CMK (cell line): ENCODE measurements at places on chromosomes 13 and 19.

- peak; percentile 86 for DNase-seq
Measured at GRCh38 chr19:12913851-12914690, 5.0 kb downstream of the SYCE2 start.

DNA sequence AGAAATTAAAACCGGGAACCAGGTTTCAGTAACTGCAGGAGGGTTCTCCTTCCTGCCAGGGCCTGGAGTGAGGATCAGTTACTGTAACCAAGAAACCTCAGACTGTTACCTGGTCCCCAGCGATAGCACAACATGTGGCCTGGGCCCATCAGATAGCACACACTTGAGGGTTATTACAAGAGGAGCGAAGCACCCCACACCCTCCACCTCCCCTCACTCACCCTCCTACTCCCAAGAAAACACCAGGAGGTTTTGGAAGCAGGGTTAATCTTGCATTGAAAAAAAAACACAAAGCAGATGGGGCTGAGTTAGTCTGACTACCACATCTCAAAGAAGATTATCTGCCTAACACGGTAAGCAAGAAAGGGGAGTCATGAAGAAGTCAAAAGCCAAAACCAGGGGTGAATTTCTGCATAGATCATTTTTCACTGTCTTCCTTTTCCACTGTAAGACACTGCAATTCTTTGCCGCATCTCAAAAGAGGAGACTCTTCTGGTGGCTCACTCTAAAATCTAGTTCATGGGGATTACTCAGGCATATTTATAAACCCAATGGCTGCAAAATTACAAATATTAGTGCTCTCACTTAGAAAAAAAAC, 75.9 kb upstream of the DOCK9 start:
- peak; percentile 80 for DNase-seq

DNA sequence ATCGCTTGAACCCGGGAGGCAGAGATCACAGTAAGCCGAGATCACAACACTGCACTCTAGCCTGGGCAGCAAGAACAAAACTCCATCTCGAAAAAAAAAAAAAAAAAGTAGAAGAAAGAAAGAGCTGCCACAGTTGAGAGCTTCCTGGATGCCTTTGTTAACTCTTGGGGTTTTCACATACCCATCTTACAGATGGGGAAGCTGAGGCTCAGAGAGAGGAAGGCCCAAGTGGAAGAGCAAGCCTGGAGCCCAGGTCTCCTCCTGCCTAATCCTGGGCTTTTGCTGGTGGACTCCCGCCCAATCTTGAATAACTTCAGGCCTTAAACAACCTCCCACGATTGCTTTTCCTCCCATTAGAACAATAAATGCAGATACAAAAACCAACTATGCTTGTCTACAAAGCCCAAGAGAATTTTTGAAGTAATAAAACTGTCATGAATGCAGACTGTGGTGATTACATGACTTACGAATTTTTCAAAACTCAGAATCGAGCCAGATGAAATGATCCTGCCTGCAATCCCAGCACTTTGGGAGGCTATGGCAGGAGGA, 41.7 kb downstream of the LTBP4 start:
- no peak for DNase-seq

GRCh38 chr13:27455331-27455855, 5.0 kb upstream of the MTIF3 start:
- DNase-seq, result no peak

GRCh38 chr13:104831831-104832230, 1703.6 kb downstream of the EFNB2 start:
- DNase-seq, result no peak

GRCh38 chr19:33622809-33623511, 1.2 kb downstream of the CHST8 start:
- DNase-seq, result no peak

DNA sequence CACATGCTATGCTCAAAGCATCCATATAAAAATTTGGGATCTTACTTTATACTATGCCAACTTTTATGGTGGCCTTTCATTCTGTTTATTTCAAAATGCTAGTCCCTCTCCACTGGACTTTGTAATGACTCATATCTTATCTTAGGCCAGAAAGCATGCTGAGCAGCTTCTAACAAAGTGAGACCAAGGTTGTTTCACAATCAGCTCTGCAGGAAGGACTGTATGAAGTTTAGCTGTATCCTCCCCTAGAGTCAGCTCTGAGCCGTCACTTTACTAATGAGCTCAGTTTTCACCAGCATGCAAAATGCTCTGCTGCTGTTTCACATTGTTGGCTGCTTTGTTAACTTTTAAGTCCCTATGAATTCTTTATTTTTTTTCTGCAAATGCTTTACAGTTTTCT, 1608.8 kb downstream of the OLFM4 start:
- no peak for DNase-seq

- no peak for DNase-seq
Measured at GRCh38 chr19:51686171-51686570, 7.0 kb upstream of the SPACA6 start.

GRCh38 chr19:55535965-55536350, 975 bp downstream of the SBK2 start:
- DNase-seq, result no peak

DNA sequence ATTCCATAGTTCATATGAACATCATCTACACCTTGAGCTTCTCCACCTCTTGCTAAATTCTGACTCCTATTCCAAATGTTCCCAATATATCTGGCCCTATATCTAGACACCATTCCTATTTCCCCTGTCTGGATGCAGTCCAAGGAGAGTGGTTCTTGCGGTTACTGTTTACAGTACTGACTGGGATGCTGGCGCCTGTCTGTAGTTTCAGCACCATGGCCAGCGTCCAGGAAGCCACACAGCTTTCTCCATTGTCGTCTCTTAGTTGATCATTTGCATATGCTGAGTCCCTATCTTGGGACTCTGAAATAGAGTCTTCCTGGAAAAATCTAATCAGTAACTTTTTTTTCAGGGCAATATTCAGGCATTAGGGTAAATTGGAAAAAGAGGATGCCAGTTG, 14.9 kb downstream of the LAIR2 start:
- peak; percentile 40 for DNase-seq

DNA sequence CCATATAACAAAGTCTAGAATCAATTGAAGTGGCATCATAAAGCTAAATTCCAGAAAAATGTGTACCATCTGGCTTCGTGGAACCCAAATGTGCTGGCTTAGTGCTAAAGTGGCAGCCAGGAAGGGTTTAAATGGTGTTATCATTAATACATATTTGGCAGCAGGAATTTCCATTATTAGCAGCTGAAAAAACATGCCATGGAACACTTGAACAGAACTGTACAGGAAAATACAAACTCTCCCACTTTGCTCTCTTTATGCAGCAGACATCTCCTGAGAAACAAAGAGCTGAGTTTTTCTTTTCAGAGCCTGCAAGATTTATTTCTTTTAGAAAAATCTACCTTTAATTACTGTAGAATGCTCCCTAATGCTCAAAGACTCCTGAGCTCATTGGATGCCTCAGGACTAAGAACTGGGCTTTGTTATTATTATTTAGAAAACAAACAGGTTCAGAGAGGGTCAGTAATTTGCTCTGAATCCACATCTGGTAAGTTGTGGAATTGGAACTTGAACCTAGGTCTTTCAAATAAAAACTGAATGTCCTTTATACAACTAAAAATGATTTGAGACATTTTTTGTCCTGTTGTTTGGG, 179.0 kb downstream of the LACC1 start:
- DNase-seq, result no peak

- DNase-seq, result no peak
Measured at GRCh38 chr19:12778017-12778904, 2.9 kb upstream of the HOOK2 start.

GRCh38 chr19:57559404-57560025, at the start of gene ZNF550:
ZNF550 (minus strand) TSS chr19:57559863; CDS start chr19:57559682, 181 bp downstream.
- DNase-seq, result peak; percentile 80

DNA sequence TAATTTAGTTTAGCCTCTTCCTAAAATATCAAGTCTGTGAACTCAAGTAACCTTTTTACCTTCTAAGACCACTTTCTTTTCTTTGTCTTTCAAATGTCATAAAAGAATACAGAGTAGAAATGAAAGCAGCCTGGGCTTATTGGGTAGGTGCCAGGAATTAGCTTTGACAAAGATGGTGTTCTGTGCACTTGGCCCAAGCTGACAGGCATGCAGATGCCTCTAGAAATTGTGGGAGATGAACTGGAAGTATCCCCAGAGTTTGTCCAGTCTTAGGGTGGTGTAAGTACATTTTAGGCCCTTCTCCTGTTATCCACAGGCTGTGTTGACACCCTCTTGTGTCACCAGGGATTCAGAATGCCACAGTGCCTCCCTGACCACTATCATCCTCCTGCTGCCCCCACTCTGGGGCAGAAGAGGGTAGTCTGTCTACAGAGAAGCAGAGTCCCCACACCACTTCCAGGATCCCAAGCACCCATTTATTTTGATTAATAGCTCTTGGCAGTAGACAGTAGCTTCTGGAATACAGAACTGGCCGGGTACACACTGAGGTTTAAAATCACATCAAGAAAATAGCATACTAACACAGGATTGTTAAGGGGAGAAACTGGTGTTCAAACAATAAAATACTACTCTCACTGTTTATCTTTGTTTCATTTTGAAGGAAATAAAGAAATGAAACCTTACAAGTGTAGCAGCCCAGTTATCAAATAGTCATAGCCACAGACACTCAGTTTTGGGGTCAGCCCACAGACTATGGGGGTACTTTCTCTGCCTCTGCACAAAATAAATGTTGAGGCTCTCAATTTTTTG, 343.2 kb downstream of the KCNRG start:
- DNase-seq, result no peak

GRCh38 chr13:97826421-97827012, 127.0 kb upstream of the IPO5 start:
- no peak for DNase-seq

- DNase-seq, result no peak
Measured at GRCh38 chr13:24270639-24271141, 38.7 kb upstream of the C1QTNF9 start.

DNA sequence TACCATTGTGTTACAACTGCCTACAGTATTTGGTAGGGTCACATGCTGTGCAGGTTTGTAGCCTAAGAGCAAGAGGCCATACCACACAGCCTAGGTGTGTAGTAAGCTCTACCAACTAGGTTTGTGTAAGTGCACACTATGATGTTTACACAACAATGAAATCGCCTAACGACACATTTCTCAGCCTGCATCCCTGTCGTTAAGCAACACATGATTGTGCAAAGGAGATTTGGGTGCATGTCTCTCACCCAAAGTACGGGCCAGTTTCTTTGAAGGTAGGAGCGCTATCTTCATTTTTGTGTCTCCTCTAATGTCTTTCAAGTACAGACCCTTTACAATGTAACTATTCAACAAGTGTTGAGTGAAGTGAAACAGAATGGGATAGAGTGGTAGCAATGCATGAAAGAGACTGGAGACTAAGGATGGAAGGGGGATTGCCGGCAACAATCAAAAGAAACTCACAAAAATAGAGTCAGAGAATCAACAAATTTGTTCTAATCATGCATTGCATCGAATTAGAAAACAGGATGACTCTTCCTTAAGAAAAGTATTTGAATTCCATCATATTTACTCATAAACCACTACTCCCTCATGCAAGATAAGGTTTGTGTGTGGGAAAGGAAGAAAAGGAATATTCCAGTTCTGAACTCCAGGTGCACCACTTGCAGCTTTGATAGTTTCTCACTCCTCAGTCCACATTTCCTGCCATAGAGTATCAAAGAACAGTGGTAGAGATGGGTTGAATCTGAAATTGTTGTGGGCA, 60.2 kb upstream of the TNFRSF19 start:
- DNase-seq, result no peak
